Stimulated activated CD8-positive, alpha-beta memory T cell treated with anti-CD3 and anti-CD28 coated beads, Interleukin-4, amount 100 ng/mL, for 48 hours (primary cell): ENCODE measurements at places on chromosomes 4 and X.

DNA sequence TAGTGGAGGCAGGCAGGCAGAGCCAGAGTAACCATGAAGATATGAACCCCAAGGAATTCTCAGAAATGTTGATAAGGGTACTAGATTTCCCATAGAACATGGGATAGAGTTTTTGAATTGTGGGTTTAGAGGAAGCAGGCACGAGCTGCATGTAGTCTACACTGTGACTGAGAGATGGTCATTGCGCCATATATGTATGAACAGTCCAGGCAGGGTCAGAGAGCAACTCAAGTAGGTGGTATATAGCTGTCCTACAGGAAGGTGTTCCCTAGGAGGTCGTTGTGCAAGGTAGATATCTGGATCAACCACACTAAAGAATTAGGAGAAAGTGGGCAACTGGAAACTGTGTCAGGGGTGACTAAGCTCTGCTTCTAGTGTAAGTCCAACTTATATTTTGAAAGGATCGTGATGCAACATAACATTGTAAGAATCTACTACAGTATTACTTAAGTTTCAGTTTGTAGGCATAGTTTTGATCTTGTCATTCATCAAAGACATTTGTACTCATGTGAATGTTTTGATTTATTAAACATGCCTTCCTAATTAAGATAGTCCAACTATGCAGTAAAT, 94.6 kb downstream of the HPGD start:
- no peak for DNase-seq

- no peak for DNase-seq
Observed at GRCh38 chr4:125097729-125098128, 217.0 kb upstream of the FAT4 start.

DNA sequence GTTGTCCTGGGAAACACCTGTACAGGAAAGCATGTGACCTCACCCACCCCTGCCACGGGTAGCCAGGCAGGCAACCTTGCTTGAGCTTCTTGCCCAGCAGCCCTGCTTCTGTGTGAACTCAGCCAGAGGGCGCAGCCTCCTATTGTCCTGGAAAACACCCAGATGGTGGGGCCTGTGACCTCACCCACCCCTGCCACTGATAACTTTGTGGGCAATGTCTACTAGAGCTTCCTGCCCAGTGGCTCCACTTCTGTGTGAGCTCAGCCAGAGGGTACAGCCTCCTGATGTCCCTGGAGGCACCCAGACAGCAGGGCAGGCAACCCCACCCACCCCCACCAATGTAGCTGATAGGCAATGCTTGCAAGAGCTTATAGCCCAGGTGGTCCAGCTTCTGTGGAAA, 146.3 kb downstream of the DTHD1 start:
- no peak for DNase-seq

DNA sequence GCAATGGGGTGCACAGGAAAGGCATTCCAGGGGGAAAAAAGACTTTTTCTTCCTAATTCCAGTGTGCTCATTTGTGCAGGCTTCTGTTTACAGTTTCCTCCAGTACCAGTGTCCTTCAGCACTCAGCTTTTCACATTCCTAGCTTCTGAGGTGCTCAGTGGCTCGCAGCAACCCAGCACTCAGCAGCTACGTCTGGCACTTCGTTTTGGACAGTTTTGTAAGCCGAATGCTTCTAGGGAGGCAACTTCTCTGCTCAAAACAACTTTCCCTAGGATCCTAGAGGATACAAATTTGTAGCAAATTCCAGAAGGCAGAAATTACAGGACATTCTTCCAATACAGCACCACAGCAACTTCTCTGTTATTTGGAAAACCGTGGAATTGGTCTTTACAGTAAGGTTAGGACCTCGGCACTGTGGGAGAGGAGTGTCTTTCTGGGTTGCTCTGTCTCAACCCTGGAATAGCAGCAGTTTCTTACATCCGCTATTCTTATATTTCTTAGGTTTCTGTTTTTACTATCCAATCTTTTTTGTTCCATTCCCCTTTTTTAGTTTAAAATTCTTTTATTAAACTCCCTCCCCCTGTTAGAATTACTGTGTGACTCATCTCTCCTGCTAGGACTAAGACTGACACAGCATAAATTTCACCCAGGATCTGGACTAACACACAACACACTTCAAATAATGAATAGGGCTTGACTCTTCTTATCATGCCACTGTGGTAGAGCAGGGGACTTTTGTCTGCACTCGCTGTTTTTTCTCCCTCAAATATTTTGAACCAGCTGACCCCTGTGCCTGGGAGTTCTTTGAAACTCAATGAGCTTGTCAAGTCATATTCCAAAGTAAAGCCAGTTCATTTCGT, 1314.7 kb downstream of the FSTL5 start:
- DNase-seq = no peak

GRCh38 chr4:158811704-158812103, 42.9 kb downstream of the FNIP2 start:
- no peak for DNase-seq

DNA sequence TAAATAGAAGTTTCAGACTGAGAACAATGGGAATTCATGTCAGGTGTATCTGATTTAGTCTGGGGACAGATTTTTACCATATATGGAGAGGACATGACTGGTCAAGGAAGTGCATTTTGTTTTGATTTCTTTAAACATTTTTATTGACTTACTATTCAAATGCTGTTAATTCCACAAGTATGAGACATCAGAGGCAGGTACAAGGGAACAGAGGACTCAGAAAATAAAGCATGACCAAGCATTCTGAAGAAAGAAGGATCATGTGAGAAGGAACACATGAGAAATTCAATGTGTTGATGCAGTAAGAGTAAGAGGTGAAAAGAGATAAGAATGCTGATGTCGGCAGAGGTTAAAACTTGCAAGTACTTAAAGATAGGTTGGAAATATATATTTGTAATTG, 1452.6 kb downstream of the PCDH7 start:
- DNase-seq = no peak
